ENCODE measurements at places on chromosomes 13 and 19.
A peak's percentile ranks its signal among the peaks of the same experiment; 100 is the strongest.

- DNase-seq = no peak
These were observed 1.3 kb upstream of the CALM3 start for GRCh38 chr19:46599716-46600373.

GRCh38 chr19:4391701-4392483 is 8.5 kb downstream of the SH3GL1 start:
- DNase-seq = peak; percentile 53

GRCh38 chr13:88395804-88396203 is 724.6 kb downstream of the SLITRK5 start:
- DNase-seq = no peak

GRCh38 chr13:32636711-32637110 is 50.5 kb downstream of the PDS5B start:
- no peak for DNase-seq

GRCh38 chr19:47398707-47399597 is 20.4 kb downstream of the MEIS3 start:
- DNase-seq = no peak

GRCh38 chr19:33814181-33815165 is 17.8 kb downstream of the KCTD15 start:
- DNase-seq = no peak

DNA sequence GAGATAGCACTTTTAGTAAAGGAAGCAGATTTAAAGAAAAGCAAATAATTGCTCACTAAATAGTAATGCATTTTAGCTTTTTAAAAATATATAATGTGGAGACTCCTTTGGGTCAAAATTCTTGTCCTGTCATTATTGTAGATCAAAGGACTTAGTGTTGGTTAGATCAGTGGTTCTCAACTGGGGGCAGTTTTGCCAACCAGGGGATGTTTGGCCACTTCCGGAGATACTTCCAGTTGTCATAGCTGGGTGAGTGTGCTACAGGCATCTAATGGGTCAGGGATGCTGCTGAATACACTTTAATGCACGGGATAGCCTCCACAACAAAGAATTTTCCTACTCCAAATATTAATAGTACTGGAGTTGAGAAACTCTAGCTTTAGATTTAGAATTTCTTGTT is 126.8 kb downstream of the LMO7 start:
- no peak for DNase-seq

- DNase-seq = no peak
These were observed 1490.8 kb upstream of the PCDH20 start for GRCh38 chr13:62906469-62906868.

GRCh38 chr19:45526143-45526542 is 18.9 kb downstream of the VASP start:
- DNase-seq = peak; percentile 61

- no peak for DNase-seq
These were observed 154.0 kb downstream of the NALCN start for GRCh38 chr13:101262306-101262705.

DNA sequence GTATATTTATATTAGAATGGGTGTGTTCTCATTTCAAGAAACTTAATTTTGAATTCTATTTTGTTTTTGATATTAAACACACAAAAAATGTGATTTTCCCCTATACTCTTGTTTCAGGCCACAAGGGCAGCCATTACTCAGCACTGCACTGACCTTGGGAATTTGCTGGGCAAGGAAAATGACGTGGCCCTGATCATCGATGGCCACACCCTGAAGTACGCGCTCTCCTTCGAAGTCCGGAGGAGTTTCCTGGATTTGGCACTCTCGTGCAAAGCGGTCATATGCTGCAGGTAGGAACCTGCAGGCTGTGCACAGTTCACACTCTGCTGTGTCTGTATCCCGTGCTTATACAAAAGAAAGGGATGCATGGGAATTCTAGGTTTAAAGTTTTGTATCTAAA is 327.3 kb downstream of the ATP8A2 start:
- no peak for DNase-seq

- no peak for DNase-seq
These were observed 38.7 kb upstream of the SACS start for GRCh38 chr13:23472189-23472588.

DNA sequence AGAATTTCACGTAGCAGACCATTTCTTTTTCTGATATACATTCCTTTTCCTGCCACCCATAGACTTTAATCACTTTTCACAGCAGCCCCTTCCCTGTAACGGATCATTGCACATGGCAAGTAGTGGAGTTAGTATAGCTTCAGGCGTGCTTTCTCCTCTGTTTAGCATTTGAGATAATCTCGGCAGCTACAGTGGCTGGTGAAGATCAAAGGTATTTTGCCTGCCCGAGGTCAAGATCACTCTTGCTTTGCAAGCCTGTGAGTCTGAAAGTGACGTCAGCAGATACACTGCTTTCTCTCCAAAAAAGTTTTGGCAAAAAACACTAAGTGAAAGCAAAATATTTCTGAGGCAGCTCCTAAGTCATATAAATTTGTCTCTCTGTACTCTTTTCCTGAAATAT is 260.0 kb downstream of the NDFIP2 start:
- DNase-seq = no peak

DNA sequence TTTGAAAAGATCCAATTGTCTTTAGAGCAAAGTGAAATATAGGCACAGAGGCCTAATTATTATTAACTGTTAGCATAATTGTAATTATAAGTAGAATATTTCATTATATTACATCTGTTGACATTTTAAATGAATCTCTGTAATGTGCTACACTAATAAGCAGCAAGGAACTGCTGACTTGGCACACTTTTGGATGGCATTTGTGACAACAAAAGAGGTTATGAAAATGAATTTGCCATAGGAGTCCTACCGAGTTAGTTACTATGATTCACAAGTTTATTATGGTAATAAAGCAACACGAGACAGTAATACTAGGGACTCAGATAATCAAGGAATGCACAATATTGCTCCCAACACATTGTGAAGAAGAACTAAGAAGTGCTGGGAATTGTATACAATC is 213.8 kb upstream of the PCDH9 start:
- DNase-seq = no peak

DNA sequence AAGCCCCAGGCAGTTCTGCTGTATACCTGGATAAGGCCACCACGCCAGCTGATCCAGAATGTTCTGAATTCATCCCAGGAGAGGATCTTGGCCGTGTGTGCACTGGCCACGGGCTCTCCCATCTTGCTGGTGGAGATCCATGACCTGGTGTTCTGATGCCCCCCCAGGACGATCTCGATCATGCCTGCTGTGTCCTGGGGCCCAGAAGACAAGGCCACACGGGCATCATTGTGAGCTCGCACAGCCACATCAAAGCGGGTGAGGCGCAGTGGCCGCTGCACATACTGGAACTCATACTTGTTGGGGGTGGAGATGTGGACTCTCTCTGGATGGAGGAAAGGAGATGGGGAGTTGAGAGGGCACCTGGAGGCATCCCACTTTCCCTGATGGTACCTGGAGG is 40.1 kb downstream of the F2RL3 start:
- DNase-seq = no peak

DNA sequence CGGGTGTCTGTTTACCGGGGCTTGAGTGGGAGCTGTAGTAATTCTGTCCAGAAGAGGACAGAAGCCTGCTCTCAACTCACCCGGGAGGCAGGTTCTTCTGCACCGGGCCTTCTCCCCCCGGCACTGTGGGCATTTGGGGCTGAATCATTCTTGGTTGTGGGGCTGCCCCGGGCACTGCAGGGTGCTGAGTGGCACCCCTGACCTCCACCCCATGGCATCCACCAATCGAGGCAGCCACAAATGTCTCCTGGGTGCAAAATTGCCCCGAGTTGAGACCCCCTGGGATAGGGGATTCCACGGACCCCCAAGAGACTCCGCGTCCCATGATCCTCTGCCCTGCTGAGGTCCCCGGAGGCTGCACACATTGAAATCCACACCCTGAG is 68.8 kb downstream of the GNG7 start:
- no peak for DNase-seq

DNA sequence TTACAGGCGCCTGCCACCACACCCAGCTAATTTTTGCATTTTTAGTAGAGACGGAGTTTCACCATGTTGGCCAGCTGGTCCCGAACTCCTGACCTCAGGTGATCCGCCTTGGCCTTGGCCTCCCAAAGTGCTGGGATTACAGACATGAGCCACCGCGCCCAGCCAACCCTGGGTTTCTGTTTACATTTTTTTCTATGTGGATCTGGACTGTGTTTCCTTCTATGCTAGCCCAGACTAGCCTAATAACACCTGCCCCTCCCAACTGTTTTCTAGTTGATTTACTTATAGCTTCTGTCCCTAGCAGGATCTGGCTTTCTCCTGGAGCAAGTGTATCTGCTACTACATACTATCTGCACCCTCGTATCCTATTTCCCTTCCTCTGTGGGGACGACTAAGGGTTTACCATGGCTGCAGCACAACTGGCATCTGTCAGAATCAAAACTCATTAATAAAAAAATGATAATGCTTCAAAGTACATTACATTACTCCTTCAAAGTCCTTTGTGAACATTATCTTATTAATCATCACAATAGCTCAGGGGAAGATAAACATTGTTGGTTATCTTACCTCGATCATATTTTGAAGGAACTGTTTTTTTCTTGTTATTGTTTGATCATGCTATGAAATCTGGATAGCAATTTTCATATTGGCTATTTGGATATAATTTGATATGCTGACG is 228.3 kb downstream of the KLF5 start:
- DNase-seq = no peak

DNA sequence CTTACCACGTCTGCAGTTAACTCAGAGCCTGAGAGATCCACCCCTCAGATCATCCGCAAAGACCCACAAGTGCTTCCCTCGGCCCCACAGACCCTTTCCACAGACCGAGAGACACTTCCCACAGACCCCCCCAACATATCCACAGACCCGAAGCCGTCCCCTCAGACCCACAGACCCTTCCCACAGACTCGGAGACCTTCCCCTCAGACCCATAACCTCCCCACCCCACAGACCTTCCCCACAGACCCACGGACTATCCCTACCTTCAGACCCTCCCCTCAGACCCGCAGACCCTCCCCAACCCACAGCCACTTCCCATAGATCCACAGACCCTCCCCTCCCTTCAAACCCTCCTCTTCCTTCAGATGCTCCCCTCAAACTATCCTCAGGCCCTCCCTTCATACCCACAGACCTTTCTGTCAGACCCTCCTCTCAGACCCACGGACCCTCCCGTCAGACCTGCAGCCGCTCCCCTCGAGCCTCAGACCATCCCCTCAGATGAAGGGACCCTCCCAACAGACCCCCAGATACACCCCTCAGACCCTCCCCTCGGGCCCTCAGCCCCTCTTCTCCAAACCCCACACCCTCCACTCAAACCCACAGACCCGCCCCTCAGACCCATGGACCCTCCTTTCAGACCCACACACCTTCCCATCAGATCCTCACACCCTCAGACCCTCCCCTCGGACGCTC is 20.1 kb upstream of the TFDP1 start:
- no peak for DNase-seq

- DNase-seq = no peak
These were observed 43.7 kb downstream of the FRY start for GRCh38 chr13:32075170-32075851.

- DNase-seq = no peak
These were observed 77.8 kb downstream of the TUBGCP3 start for GRCh38 chr13:112510002-112510780.

GRCh38 chr19:45812297-45812696 is 2.8 kb downstream of the RSPH6A start:
- DNase-seq = no peak

GRCh38 chr13:100129605-100130004 is 40.7 kb downstream of the PCCA start:
- DNase-seq = no peak

DNA sequence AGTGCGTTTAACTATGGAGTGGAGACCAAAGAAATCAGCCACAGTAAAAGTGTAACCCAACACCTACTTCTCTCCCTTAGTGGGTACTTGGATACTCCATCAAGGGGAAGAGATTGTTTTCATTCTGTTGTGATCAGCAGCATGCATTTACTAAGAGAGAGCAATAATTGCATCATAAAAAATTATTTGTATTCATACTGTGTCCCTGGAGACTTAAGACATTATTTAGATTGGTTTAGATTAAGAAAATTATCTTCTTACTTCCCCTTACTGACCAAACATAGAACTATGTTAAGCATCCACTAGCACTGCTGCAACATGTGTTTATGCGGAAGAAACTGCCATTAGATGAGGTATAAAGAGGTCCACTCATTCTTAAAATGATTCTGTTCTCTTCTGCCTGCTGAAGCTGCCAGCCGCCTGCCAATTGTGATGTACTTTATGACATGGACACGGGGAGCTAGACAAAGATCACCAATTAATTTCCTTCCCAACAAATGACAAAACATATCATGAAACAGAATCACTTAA is 738.5 kb downstream of the DIAPH3 start:
- DNase-seq = no peak

- no peak for DNase-seq
These were observed 3.2 kb downstream of the MAP2K2 start for GRCh38 chr19:4120559-4121272.

DNA sequence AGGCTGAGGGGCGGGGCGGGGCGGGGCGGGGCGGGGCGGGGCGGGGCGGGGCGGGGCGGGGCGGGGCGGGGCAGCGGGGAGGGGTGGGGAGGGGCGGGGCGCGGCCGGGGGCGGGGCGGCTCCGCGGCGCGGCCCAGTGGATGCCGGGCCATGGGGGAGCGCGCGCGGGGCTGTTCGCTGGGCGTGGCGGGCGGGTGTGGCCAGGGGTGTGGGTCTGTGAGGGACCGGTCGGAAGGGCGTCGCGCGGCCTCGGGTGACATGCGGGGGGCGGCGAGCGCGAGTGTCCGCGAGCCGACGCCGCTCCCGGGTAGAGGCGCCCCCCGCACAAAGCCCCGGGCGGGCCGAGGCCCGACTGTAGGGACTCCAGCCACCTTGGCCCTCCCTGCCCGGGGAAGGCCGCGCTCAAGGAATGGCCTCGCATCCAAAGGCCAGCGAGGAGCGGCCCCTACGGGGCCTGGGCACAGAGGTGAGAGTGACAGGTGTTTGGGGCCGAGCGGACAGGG is at the start of gene ZFP28:
Gene ZFP28, plus strand, starts transcription at position 188 of the 503 bp plus-strand sequence. Its CDS starts 71 bp downstream, at position 259.
- peak; percentile 89 for DNase-seq

GRCh38 chr13:91346850-91347201 is 661 bp upstream of the MIR17HG start:
- no peak for DNase-seq

DNA sequence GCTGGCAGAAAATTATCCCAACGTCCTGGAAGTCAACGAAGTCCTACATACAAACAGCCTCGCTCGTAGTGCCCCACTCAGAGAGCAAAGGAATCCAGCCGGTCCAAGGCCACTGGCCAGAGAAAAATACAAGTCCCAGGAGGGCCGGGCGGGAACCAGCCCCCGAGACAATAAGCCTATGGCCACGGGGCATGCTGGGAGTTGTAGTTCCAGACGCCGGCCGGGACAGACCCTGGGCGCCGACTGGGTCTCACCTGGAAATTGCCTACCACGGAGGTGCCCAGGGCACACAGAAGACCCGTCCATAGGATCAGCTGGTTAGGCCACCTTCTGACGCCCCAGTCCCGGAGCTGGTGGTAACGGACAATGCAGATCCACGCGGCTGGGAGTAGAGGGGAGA is 5.4 kb downstream of the TMEM150B start:
- DNase-seq = peak; percentile 38

DNA sequence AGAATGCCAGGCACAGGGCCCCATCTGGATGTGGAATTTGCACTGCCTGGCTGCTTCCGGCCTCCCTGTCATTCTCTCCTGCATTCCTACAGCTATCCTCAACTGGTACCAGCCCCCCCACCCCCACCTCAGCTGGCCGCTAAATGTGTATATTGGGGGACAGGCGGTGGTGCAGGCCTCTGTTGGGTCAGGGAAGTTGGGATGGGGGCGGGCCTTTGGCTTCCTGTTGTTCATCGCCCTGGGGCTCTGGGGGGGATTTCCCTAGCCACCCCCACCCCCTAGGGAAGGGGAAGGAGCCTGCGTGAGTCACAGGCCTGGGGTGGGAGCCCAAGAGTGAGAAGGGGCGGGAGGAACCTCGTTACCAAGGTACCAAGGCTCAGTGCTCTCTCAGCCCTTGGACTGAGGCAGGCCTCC is 10.6 kb downstream of the POU2F2 start:
- DNase-seq = peak; percentile 53
